ENCODE measurements at places on chromosomes 2 and 18.

DNA sequence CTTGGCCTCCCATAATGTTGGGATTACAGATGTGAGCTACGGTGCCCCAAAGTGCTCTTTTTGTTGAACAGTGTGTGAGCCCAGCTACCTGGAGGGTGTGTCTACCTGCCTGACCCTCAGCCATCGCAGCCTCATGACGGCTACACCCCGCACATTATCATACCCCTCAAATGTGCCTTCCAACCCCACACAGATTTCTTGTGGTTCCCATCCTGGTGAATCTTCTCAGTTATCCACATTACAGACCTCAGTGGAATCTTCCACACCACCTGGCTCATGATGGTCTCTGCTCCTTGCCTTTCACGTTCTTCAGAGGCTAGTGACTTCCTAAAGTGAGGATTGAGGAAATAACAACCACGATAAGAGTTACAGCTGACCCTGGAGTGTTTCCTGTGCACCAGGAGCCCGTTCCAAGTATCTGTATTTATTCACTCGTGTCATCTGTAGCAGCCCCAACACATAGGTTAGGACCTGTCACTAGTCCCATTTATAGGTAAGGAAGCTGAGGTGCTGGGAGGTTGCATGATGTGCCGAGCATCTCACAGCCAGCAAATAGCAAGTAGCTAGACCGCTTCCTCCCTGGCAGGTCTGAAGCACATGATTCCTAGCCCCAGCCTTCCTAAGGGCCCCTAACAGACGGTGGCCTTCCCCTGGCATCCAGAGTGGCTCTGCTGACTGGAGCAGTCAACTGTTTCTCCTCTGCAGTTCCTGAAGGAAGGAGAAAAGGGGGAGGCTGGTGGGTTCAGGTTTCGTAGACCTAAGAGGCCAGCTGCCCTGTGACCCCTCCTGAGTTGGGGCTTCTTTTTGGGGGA is 47.3 kb downstream of the TCF7L1 start:
- DNase-seq = no peak

DNA sequence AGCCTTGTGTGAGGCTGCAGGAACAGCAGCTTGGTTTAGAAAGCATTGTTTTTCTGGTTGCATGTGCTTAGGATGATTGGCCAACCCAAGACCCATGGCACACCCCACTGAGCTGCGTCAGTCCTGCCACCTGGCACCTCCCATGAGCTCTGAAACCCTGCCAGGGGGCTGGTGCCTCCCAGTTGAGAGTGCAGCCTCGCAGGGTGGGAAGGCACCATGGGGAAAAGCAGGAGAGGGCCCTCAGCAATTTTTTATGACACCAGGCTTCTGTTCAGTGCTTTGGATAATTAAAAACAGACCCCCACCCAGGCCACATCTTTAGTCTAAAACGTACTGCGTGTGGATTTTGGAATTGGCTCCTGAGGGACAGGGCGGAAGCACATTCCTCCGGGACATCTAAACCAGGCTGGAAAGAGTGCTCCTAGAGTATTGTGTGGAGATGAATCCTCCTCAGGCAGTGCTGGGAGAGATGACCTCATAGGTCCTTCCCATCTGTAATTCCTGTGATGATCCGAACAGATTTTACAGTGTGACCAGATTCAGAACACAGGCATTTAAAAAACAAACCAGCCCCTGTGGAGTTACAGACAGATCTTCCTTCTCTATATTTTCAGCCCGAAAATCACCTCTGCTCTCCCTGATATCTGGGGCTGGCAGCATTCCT is 438.3 kb downstream of the ZNF521 start:
- DNase-seq = no peak

DNA sequence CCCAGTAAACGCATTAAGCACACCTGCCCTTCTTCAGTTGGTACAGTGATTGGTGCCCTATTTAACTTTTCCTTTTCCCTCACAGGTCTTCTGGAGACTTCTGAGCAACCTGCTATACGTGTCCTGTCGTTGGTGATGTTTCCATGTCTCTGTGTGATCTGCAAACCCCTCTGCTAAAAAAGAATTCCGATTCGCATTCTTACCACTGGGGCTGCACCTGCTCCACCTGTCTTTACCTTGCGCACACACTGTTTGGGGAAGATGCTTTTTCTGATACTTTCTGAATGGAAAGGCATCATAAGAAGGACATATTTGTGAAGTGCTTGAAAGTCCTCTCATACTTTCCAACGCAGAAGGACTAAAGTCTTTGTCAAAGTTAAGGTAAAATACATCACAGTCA is 323.9 kb upstream of the SOX11 start:
- no peak for DNase-seq

DNA sequence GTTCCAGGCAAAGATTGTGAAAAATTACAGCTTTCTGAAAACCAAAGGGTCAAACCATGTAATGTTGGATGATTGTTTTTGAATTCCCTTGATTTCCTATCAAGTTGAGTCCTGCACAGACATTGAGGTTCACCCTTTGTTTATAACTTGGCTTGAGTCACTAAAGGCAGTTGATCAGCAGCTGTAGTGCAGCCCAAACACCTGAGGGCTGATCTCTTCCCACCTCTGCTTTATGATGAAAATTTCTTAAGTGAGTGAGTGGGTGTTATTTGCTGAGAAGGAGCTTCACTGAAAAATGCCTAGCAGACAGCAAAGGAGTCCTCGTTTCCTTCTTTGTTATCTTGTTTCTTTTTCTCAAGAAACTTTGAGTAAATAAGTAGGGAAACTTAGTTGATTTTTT is 31.9 kb upstream of the BMPR2 start:
- DNase-seq = no peak

GRCh38 chr2:233418761-233419546 is 64.7 kb downstream of the DGKD start:
- no peak for DNase-seq

DNA sequence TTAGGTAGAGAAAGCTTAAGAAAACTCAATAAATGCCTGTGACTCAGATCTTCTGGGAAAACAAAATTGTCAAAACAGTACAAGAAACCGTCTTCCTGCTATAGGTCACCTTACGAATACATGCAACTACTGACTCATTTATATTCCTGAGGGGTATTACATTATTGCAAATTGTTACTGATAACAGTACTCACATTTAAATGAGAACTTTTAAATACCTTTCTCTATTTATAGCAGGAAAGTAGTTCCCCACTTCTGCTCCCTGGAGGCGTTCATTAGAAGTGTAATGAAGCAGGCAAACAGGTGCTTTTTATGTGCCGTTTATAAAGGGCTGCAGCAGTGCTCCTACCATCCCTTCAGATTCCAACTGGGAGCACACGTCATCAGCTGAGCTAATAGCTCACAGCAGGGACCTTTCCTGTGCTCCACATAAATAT is 65.1 kb upstream of the RPRM start:
- DNase-seq = no peak

DNA sequence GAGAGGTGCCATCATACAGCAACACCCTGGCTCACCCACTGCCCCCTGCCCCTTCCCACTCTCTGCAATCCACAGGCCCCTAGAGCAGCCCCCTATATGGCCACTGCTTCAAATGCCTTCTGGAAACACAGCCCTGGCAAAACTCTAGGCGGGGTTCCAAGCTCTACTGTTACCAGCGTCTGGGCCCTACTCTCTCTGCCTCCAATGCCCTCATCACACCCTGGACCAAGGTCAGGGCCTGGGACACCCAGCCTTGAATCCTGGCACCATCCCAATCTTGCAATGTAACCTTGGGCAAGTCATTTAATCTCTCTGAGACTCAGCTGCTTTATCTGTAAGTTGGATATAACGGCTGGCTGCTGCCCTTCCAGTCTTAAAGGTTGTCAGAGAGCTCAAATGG is 39.2 kb upstream of the LOXHD1 start:
- DNase-seq = no peak

GRCh38 chr2:46420945-46421344 is 58.4 kb upstream of the TMEM247 start:
- DNase-seq = no peak

GRCh38 chr2:51013079-51013932 is 18.6 kb downstream of the NRXN1 start:
- no peak for DNase-seq

Data from stimulated activated CD8-positive, alpha-beta memory T cell treated with anti-CD3 and anti-CD28 coated beads, Interleukin-15, amount 100 ng/mL, for 4 hours (primary cell).